ENCODE measurements at places on chromosomes 2 and 18. TPM values are rescaled to one million over a fixed set of nuclear protein-coding genes. Genes with fewer than 3 reads are reported as not detected.

CNDP1 gene
- not detected for total RNA-seq

FAM136A gene
- 24.7 TPM for total RNA-seq

IL36B gene
- not detected for total RNA-seq

SS18 gene
- 88.4 TPM for total RNA-seq

KLHL14 gene
- 1.3 TPM for total RNA-seq
